ENCODE measurements at places on chromosomes 2 and 18. TPM values are rescaled to one million over a fixed set of nuclear protein-coding genes. Genes with fewer than 3 reads are reported as not detected.

The ANKRD62 gene
- total RNA-seq = 0.06 TPM

The GULP1 gene
- 40.4 TPM for total RNA-seq

The NT5C1B gene
- total RNA-seq = not detected

The DSG2 gene
- total RNA-seq = 2.2 TPM

The TWIST2 gene
- 37.4 TPM for total RNA-seq

- no peaks in the 10 kb centered on the region for H3K27me3 ChIP-seq
- no peaks in the 10 kb centered on the region for H3K4me1 ChIP-seq
- no peak overlapping the region for H3K27ac ChIP-seq
- no peak for DNase-seq
These were observed 66.9 kb downstream of the EMX1 start for GRCh38 chr2:72984172-72984671.

GRCh38 chr18:65298422-65298821 lies 452.4 kb upstream of the CDH7 start:
- no peaks in the 10 kb centered on the region for H3K27me3 ChIP-seq
- no peaks in the 10 kb centered on the region for H3K36me3 ChIP-seq
- no peak overlapping the region for H3K4me3 ChIP-seq

DNA sequence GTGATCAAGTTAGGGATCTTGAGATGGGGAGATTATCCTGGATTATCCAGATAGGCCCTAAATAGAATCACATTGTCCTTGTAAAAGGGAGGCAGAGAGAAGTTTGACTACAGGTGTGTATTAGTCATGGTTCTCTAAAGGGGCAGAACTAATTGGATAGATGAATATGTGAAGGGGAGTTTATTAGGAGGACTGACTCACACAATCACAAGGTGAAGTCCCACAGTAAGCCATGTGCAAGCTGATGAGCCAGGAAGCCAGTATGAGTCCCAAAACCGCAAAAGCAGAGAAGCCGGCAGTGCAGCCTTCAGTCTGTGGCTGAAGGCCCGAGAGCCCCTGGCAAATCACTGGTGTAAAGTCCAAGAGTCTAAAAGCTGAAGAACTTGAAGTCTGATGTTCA lies 275.8 kb downstream of the KCNS3 start:
- H3K4me3 ChIP-seq = no peak overlapping the region
- H3K27ac ChIP-seq = no peak overlapping the region
- no peaks in the 10 kb centered on the region for H3K36me3 ChIP-seq
- no peak for DNase-seq
- no peaks in the 10 kb centered on the region for H3K27me3 ChIP-seq
- H3K4me1 ChIP-seq = no peaks in the 10 kb centered on the region

DNA sequence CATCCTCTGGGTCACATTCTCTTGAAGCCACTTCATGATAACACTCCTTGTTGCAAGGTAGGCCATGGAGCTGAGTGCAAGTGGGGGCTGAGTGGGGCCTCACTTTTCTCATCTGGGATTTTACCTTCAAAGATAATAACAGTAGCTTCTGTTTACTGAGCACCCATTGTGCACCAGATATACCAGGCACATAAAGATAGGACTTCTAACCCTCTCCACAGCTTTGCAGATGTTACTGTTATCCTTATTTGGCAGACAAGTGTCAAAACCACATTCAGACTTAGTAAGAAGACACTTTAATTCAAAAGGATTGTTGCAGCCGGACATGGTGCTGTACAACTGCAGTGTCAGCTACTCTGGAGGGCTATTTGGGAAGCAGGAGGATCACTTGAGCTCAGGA lies 12.8 kb upstream of the FAM136A start:
- no peak for DNase-seq
- H3K4me1 ChIP-seq = no peaks in the 10 kb centered on the region
- H3K27ac ChIP-seq = no peak overlapping the region
- no peaks in the 10 kb centered on the region for H3K27me3 ChIP-seq
- no peaks in the 10 kb centered on the region for H3K36me3 ChIP-seq
- H3K4me3 ChIP-seq = no peak overlapping the region

- no peak overlapping the region for H3K4me3 ChIP-seq
- H3K27ac ChIP-seq = no peak overlapping the region
- no peaks in the 10 kb centered on the region for H3K27me3 ChIP-seq
- no peaks in the 10 kb centered on the region for H3K4me1 ChIP-seq
- H3K36me3 ChIP-seq = no peaks in the 10 kb centered on the region
- no peak for DNase-seq
These were observed 307.3 kb downstream of the GBX2 start for GRCh38 chr2:235860871-235861270.

DNA sequence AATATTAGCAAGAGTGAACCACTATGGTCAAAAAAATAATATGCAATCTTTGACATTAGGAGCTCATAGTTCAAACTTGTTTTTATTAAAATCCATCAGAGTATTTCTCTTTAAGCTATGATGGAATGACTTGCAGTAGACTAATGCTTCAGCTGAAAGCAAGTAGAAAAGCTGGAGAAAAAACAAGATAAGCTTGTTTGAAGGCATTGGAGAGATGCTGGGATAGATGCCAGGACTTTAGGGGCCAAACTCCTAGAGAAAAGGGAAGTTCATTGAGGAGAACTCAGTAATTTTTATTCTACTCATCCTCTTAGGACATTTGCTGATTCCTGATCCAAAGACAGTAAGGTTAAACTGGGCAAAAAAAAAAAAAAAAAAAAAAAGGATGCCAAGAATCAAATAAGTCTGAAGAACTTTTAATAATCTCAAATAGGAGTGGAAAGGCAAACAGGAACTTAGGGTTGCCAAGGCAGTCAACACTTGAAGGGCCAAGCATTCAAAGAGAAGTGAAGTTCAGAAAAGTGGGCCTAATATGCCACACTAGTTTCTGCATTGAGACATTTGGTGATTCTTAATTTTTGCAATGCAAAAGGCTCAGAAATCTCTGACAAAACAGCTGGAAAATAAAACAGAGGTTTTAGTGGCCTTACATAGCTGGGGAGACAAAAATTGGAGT lies 19.7 kb upstream of the AFF3 start:
- no peaks in the 10 kb centered on the region for H3K4me1 ChIP-seq

- no peaks in the 10 kb centered on the region for H3K27me3 ChIP-seq
- DNase-seq = no peak
- no peak overlapping the region for H3K27ac ChIP-seq
- H3K36me3 ChIP-seq = no peaks in the 10 kb centered on the region
- H3K4me1 ChIP-seq = no peaks in the 10 kb centered on the region
These were observed 166.6 kb upstream of the NCKAP5 start for GRCh38 chr2:133734716-133735495.

- peak overlapping the region; percentile 71 for H3K27ac ChIP-seq
- H3K27me3 ChIP-seq = no peaks in the 10 kb centered on the region
- no peaks in the 10 kb centered on the region for H3K36me3 ChIP-seq
- H3K4me1 ChIP-seq = peaks cover 100% of the 10 kb centered on the region
- H3K4me3 ChIP-seq = peak overlapping the region; percentile 30
These were observed 38.4 kb downstream of the EPAS1 start for GRCh38 chr2:46335391-46336282.

GRCh38 chr18:267380-267687 lies 513 bp downstream of the THOC1 start:
- peaks cover 19% of the 10 kb centered on the region for H3K36me3 ChIP-seq
- no peaks in the 10 kb centered on the region for H3K27me3 ChIP-seq
- DNase-seq = no peak
- peak overlapping the region; percentile 73 for H3K4me3 ChIP-seq

DNA sequence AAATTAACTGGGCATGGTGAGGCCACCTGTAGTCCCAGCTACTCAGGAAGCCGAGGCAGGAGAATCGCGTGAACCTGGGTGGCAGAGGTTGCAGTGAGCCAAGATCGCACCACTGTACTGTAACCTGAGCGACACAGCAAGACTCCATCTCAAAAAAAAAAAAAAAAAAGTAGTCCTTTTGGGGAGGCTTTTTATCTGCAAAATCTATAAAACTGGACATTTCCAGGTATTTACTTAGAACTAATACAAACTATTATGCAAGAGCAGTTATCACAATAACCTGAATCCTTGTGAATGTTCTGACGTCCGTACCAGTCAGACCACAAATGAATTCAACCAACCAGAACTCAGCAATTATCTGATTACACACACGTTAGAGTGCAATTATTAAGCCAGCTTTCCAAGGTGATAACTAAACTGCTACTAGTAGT lies 8.8 kb upstream of the RAPH1 start:
- DNase-seq = no peak
- H3K4me3 ChIP-seq = no peak overlapping the region
- no peaks in the 10 kb centered on the region for H3K4me1 ChIP-seq
- no peak overlapping the region for H3K27ac ChIP-seq
- no peaks in the 10 kb centered on the region for H3K27me3 ChIP-seq
